ENCODE measurements at places on chromosomes 2 and 18. TPM values are rescaled to one million over a fixed set of nuclear protein-coding genes. Genes with fewer than 3 reads are reported as not detected.

COPS9 gene
- total RNA-seq: 192 TPM

COLEC11 gene
- not detected for total RNA-seq

OR6B2 gene
- not detected for total RNA-seq

ERBB4 gene
- 0.72 TPM for total RNA-seq

GRCh38 chr18:77049938-77050337 lies 82.6 kb downstream of the MBP start:
- H3K36me3 ChIP-seq: no peaks in the 10 kb centered on the region
- H3K4me3 ChIP-seq: no peak overlapping the region
- H3K27me3 ChIP-seq: no peaks in the 10 kb centered on the region
- DNase-seq: no peak
- no peak overlapping the region for H3K27ac ChIP-seq
- H3K4me1 ChIP-seq: peaks cover 11% of the 10 kb centered on the region

GRCh38 chr2:202165945-202166344 lies 72.5 kb downstream of the SUMO1 start:
- H3K4me3 ChIP-seq: no peak overlapping the region
- no peaks in the 10 kb centered on the region for H3K27me3 ChIP-seq
- DNase-seq: peak; percentile 62

DNA sequence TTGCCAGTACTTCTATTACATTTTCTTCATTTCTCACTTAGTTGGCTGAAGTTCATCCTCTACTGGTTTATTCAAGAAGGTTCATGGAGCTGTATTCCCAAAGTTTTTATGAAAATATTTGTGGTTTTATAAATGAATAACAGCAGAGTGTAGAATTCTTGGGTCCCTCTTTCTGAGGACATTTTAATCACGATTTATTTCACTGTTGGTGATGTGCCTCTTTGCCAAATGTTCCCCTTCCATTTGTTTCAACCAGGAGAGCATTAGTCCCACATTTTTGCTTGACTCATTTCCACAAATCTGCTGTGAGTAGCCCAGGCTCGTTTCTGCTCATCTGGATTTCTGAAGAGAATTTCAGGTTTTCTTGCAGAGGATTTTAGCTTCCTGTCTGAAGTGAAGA lies 20.8 kb downstream of the COPS7B start:
- no peak overlapping the region for H3K27ac ChIP-seq
- H3K27me3 ChIP-seq: no peaks in the 10 kb centered on the region
- H3K4me1 ChIP-seq: peaks cover 6% of the 10 kb centered on the region
- H3K4me3 ChIP-seq: no peak overlapping the region
- peaks cover 12% of the 10 kb centered on the region for H3K36me3 ChIP-seq
- DNase-seq: no peak
